ENCODE measurements at places on chromosomes 12 and 14. TPM values are rescaled to one million over a fixed set of nuclear protein-coding genes. Genes with fewer than 3 reads are reported as not detected.

The STX2 gene
- 28.9 TPM for total RNA-seq

The AQP2 gene
- total RNA-seq = not detected

The KRT82 gene
- total RNA-seq = not detected

The CEBPE gene
- 0.96 TPM for total RNA-seq

The CNTN1 gene
- total RNA-seq = not detected

The GLIPR1L1 gene
- not detected for total RNA-seq

The NXPH4 gene
- 0.29 TPM for total RNA-seq

The AQP5 gene
- not detected for total RNA-seq

The KRT79 gene
- not detected for total RNA-seq

The WDHD1 gene
- total RNA-seq = 26.3 TPM

The PLA2G1B gene
- not detected for total RNA-seq

Measured in activated naive CD4-positive, alpha-beta T cell treated with anti-CD3 and anti-CD28 coated beads, Interleukin-2, amount 10 ng/mL, durations not matched to agents 5 hours and 36 hours (primary cell).